Fibroblast of villous mesenchyme (primary cell): ENCODE measurements at places on chromosomes 3 and 15. TPM values are rescaled to one million over a fixed set of nuclear protein-coding genes. Genes with fewer than 3 reads are reported as not detected.

NMNAT3 gene
- 0.64 and 0.86 TPM in 2 replicates for total RNA-seq

GOLGA8T gene
- under 0.01 TPM in 1 of 2 replicates, not detected in the other for total RNA-seq

ISL2 gene
- 0.64 TPM in 1 of 2 replicates, not detected in the other for total RNA-seq

STT3B gene
- total RNA-seq = 187 and 244 TPM in 2 replicates

SLC12A1 gene
- not detected in 2 replicates for total RNA-seq

C15orf62 gene
- under 0.01 TPM in 1 of 2 replicates, not detected in the other for total RNA-seq

DNA sequence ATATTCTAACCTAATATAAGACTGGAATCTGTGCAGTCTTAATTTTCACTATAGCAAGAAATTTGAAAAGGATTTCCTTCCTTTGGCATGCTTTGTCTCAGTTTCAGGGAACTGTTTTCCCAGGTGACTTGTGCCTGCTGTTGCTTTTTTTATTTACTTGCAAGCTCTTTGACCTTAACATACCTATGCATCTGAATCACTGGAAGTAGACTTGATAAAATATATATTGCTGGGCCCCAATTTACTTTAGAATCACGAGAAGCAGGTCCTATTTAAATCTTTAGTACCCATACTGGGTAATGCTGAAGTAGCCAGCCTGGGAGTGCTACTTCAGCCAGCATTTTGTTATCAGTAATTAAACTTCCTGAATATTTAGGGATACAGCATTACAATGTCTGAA lies 257.9 kb upstream of the ALCAM start:
- no peak for DNase-seq

DNA sequence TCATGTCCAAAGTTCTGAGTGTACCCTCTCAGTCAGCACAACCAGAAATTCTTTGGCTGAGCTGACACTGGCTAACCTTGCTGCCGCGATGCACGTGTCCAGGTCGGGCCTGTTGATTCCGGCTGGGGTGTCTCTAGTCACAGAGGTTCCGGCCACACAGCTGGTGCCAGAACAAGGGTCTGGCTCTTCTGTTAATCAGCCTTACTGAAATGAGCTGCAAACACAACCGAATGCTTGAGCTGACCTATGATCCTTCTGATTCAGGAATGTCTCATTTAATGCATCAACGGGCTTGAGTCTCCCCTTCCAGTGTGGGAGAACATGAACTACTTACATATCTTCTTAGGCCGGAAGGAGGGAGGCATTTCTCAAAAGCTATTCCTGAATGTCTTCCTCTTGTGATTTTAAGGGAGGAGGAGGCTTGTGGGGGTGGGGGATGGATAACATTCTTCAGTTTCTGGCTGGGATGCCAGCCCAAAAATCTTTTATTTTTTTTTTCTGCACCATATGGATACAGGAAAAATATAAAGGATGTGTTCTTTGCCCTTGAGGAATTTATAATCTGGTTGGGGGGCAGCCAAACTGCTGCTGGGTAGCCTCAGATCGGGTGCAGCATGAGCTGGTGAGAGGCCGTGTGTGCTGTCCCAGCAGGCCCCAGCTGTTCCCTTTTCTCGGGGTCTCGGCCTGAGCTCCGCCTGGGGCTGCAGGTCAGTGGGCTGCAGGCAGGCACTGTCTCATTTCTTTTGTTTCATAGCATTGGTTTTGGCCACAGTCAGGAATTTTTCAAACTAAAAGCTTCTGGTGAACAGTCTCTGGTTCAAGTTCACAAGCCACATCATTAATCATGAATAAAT lies 319.1 kb upstream of the TBL1XR1 start:
- DNase-seq = peak; percentile 83

GRCh38 chr3:148238421-148238821 lies 459.3 kb upstream of the AGTR1 start:
- DNase-seq = no peak

GRCh38 chr15:33865416-33865815 lies 102.9 kb upstream of the CHRM5 start:
- DNase-seq = peak; percentile 33

DNA sequence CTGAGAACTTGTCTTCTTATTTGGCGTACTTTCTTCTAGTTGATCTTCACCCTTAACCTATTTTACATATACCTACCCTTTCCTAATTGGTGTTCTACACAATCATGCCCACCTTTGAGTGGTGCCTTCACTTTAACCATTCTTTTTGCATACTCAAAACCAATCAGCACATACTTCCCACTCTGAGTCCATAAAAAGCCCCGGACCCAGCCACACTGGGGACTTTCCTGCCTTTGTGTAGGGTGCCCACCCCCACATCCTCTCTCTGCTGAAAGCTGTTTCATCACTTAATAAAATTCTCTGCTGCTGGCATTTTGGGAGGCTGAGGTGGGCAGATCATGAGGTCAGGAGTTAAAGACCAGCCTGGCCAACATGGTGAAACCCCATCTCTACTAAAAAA lies 15.9 kb upstream of the CHST2 start:
- no peak for DNase-seq

- peak; percentile 69 for DNase-seq
Observed at GRCh38 chr15:48962662-48963523, 826 bp downstream of the SHC4 start.

GRCh38 chr3:187020376-187020775 lies 90.0 kb downstream of the ST6GAL1 start:
- DNase-seq = no peak

- DNase-seq = no peak
Observed at GRCh38 chr3:176375519-176375918, 821.8 kb downstream of the TBL1XR1 start.

DNA sequence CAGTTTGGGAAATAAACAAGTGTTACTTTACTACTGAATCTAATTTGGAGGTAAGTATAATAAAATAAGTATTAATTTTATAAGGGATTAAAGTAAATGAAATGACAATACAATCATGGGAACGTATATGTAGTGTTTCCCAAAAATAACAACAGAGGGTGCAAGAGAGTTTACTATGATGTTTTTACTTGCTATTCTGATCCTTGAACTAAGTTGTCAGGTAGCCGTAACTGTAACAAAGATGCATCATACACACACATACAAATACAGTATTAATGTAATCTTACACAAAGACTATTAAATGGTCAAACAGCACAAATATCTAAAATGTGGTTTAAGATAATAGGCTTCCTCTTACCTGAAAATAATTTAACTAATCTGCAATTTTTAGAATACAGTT lies 311.4 kb downstream of the TBC1D5 start:
- DNase-seq = peak; percentile 42

DNA sequence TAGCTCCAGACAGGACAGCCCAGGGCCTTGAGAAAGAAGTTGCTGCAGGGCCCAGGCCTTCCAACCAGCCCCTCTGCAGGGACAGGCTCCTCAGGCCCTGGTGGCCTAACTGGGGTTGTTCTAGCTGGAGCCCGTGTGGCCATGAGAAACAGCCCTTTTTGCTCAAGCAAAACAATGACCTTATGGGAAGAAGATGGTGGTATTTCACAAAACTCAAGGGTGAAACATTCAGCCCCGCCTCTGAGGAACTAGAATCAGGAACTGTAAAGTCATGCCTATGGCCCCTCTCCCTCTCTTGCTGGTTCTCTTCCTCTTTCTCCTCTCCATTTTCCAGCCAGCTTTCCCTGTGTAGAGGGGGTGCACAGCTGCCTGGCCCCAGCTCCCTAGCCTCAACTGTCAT lies 273.3 kb downstream of the RPLP1 start:
- no peak for DNase-seq

- no peak for DNase-seq
Observed at GRCh38 chr15:94744080-94744793, 512.9 kb downstream of the MCTP2 start.

DNA sequence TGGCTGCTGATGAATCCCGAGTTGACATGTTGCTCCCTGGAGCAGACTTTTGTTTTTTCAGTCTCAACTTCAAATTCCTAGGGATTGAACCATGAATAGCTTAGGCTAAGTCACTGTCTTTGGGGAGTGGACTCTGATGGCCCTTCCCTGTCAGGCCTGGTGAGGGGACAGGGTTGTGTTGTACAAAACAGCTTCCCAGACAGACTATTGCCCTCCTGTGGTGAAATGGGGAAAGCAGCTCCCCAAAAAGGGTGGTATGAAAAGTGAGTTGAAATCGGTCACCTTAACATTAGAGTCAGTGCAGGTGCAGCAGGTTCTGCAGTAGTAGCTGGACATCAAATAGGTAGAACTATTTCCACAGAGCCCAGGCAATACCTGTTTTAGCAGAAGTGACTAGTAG lies 775.6 kb downstream of the ROBO2 start:
- no peak for DNase-seq

- DNase-seq = peak; percentile 11
Observed at GRCh38 chr3:123201223-123201556, 553 bp upstream of the SEC22A start.

DNA sequence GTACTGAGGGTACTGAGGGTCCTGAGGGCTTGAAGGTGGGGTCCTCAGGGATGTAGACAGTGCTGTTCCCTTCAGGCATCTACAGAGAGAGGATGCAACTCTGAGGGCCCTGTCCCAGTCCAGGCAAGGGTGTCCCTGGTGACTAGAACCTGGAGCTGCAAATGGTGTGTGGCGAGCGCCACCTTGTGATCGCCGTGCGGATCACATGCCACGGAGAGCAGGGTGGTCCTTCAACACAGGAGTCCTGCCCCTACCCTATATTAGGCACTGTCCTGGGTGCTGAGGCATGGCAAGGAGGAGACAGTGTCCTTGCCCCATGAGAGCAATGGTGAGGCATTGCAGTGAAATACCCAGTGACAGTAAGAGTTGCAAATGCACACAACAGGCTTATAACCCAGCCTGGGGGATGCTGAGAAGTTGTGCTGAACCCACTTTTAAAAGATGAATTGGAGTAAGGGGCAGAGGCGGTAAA lies 23.6 kb downstream of the RHCG start:
- DNase-seq = peak; percentile 54

- DNase-seq = no peak
Observed at GRCh38 chr15:63439536-63440264, 58.1 kb upstream of the CA12 start.

DNA sequence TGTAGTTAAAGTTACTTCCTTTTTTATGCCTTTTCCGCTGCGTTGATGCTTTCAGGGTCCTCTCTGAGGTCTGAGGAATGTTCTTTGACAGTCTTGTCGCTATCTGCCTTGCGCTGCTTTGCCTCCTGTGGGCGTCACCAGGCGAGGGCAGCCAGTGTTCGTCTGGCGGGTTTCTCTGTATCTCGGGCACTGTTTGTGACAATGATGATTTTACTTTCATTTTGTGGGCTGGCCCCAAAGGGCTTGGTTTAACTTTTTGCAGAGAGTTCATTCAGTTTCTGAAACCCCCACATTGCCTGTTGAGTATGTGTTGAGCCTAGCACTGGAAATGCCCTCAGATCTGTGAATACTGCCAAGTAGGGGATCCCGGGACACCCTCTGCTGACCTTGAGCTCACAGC lies 24.6 kb upstream of the SACM1L start:
- peak; percentile 50 for DNase-seq

DNA sequence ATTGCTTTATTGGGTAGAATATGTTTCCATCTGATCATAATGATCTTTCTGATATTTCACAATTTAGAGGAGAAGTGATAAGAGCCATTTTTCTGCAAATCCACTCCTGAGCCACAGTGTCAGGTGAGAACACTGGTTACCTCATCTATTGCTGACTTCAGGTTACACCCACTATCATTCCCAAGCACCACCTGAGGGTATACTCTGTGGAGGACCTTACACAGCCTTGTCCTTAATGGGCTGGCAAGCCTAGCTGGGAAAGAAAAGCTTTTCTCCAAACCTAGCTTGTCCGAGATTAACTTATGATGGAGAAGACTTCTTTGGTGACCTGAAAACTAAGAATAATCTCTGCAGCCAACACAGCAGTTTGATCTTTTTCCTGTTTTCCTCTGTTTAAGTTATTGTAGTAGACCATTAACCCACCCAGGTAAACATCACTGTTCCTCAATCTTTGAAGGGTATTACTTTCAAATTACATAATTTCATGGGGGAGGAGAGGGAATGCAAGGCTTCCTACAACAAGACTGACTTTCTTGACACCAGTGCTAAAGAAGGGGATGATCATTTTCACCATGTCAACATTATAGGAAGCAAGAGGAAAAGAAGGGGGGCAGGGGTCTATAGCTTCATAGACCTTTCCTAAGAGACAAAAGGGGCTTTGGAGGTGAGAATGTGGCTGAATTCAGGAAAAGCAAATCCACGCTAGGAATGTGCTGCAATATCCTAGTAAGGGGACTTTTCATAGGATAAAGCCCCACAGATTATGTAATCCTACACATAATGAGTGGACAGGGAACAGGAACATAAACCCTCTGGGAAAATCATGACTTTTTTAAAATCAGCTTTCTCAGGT lies 1.7 kb downstream of the NCEH1 start:
- no peak for DNase-seq

GRCh38 chr3:194592798-194593752 lies 40.1 kb downstream of the TMEM44 start:
- DNase-seq = peak; percentile 100

DNA sequence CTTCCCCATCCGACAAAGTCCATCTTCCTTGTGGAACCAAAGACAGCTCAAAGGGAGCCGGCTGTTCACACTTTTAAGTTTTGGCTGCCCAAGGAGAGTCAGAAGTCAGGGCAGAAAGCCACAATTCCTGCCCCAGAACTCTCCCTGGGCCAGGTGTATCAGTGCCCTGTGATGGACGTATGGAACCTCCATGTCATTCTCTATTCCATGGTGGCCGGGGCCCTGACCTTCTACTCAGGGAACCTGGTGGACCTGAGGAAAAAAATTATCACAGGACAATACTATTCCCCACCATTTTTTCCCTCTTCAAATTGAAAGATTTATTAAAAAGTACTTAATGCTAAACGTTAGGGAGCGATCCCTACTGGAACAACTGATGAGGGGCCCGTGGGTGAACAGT lies 66.6 kb downstream of the HMCES start:
- DNase-seq = no peak

DNA sequence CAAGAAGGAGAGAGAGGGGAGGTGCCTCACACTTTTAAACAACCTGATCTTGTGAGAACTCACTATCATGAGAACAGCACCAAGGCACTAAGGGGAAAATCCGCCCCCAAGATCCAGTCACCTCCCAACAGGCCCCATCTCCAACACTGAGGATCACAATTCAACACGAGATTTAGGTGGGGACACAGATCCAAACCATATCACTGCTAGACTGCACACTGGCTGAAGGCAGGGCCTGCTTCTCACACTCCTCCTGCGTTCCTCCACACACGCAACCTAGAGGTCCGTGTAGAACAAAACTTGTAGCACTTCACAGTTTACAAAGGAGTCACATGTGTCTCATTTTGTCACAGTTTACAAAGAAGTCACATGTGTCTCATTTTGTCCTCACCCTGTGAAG lies 97.8 kb downstream of the DAPK2 start:
- no peak for DNase-seq

GRCh38 chr3:149174901-149175300 lies 45.5 kb downstream of the HPS3 start:
- no peak for DNase-seq
